ENCODE measurements at places on chromosomes 11 and 22. TPM values are rescaled to one million over a fixed set of nuclear protein-coding genes. Genes with fewer than 3 reads are reported as not detected.
A peak's percentile ranks its signal among the peaks of the same experiment; 100 is the strongest.

Gene DLG2
- total RNA-seq = 6.6 TPM

- peak; percentile 48 for DNase-seq
These were observed 59.6 kb upstream of the PAX6 start for GRCh38 chr11:31870609-31871309.

Gene MMP12
- total RNA-seq = 10.8 TPM

Gene APOBEC3B
- total RNA-seq = 6.8 TPM

Gene INPP5J
- total RNA-seq = 0.47 TPM

DNA sequence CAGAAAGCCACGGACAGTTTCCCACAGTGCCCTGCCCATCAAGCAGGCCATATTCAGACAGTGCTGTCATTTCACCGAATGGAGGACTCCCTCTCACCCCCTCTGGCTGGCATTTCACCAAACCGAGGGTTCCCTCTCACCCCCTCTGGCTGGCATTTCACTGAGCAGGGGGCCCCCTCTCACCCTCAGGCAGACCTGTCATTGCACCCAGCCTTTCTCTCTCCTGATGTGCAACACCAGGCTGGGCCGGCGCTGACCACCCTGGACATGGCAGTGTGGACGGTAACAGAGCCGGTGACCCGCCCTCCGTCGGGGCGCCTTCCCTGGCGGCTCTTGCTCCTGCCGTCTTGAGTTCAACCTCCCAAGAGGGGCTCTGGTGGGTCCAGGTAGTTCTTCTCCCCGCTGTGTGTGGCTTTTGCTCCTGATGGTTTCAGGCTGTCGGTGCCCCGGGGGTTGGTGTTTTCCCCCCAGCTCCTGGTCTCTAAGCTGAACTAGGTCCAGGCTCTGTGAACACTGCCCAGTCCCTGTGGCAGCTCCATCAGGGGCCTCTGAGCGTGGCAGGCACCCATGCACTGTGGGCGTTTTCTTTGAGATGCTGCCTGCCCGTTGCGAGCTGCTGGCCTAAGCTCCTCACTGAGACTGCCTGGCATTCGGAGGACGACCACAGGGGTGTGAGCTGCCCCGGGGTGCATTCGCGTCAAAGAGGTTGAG lies 46.9 kb downstream of the SMIM38 start:
- DNase-seq = no peak

DNA sequence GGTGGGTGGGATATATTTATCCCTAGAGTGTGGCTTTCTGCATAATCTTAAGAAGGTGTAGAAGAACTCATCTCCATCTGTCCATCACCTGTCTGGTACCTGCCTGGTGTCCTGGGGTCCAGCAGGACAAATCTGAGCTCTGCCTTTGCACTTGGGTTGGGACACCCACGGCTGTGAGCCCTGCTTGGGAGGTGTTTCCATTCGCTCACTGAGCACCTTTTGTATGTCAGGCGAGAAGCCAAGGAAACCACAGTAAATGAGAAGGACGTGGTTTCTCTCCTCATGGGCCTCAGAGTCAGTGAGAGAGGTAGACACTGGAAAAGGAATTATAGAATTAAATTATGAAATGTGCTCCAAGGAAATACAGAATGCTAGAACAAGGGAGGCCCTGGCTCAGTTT lies 555.9 kb downstream of the MIAT start:
- DNase-seq = no peak

DNA sequence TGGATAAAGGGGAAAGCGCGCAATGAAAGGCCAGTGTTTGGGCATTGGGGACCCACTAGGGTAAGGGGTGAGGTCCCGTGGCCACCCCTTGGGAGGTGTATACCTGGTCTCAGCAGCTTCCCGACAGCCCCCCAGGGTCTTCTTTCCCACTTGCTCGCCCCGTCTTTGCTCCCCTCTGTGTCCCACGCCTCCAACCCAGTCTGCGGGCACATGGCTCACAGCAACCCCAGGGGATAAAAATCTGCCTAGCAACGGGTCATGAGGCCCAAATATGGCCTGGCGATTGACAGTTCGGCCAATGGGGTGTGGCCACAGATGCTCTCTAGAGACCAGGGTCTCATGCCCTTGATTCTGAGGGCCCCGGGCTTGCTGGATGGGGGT lies 41.6 kb downstream of the AHNAK start:
- no peak for DNase-seq

- no peak for DNase-seq
These were observed 42.7 kb downstream of the WEE1 start for GRCh38 chr11:9616042-9616675.

- DNase-seq = no peak
These were observed 42.9 kb downstream of the RNF169 start for GRCh38 chr11:74791333-74792100.

- no peak for DNase-seq
These were observed 7.8 kb upstream of the RBM4B start for GRCh38 chr11:66685276-66686099.

GRCh38 chr11:26194881-26195280 lies 137.0 kb upstream of the ANO3 start:
- DNase-seq = no peak

DNA sequence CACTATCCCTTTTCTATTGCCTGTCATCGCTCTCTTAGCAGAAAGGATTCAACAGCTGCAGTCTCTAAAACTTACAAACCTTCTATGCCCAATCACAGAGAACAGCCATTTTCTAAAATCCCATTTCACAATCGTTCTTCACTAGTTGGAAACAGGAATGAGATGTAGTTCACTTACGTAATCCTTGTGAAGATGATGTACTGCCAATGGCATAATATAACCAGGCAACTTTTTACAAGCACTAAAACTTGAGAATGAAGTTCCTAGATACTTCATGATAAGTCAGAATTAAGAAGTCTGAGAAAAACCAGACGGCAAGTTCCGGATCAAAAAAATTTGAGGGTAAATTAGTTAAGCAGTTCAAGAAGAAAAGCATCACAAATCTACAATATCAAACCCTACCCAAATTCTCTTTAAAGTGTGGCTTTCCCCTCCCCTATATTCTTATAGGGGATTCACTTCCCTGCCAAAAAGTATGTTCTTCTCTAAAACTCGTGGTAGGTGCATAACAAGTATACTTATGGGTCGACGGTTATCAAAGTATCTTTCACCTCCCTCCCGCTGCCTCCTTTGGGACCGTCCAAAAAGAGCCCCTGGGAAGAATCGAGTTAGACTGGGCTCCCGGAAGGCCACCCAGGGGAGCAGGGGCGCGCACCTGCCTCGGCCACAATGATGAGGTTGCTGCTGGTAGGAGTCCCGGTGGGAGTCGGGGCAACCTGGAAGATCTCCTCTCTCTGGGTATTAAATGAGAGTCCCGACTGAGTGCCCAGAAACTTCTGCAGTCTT lies 666 bp downstream of the MSANTD4 start:
- no peak for DNase-seq

- DNase-seq = no peak
These were observed 17.6 kb downstream of the FADS3 start for GRCh38 chr11:61873588-61874376.

Gene KCNE3
- total RNA-seq = 2.9 TPM

DNA sequence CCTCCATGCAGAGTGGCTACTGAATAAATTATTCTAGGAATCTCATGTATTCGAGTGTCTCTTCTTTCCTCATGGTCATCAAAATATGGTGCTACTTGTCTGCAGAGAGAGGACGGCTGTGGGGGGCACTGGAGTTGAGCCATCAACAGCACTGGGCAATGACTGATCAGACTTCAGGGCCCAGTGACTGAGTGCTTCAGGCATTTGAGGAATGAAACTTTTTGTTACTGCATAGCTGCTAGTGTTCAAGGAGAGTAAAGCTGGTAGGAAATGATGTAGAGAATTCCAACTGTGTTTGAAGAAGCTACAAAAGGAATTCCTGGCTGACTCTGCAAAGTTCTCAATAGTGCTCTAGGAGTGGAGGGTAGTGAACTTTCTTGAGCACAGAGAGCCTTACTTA lies 277.7 kb downstream of the CADM1 start:
- DNase-seq = no peak

- no peak for DNase-seq
These were observed 3.7 kb downstream of the MAFF start for GRCh38 chr22:38205261-38206128.
